ENCODE measurements at places on chromosomes 4 and X.

- DNase-seq, result no peak
Measured at GRCh38 chr4:10033191-10033881, 12.0 kb upstream of the SLC2A9 start.

GRCh38 chrX:24928114-24928513, 87.7 kb downstream of the ARX start:
- DNase-seq, result no peak

GRCh38 chrX:37862851-37863250, 15.5 kb upstream of the DYNLT3 start:
- DNase-seq, result no peak

DNA sequence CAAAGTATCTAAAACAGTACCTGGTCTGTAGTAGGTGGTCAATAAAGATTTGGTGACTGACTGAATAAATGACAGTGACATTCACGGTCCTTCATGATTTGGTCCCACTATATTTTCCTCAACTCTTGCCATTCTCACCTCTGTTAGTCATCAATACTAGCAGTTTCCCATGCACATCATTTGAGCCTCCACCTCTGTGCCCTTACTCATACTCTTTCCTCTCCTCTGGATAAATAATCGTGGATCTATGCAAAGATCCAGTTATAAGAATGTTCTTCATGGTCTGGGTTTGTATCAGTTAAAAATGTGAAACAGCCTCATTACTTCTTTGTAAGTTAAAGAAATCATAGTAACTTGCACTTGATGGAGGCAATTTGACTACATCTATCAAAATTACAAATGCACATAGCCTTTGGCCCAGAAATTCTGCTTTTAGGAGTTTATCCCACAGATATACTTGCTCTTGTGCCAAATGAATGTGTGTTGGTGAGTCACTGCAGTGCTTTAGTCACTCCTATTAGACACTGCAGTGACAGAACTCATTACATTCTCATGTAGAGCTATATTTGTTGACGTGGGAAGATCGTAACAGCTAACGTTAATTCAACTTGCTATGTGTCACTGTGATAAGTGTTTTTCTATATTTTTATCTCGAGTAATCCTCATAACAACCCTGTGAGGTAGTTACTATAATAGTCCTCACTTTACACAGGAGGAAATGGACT, 121.9 kb upstream of the SMIM10 start:
- DNase-seq, result no peak

GRCh38 chrX:123728016-123728415, 4.8 kb downstream of the THOC2 start:
- DNase-seq, result no peak

GRCh38 chr4:93414041-93414550, 414.5 kb upstream of the ATOH1 start:
- DNase-seq, result no peak

GRCh38 chr4:3767570-3768288, 1.5 kb downstream of the ADRA2C start:
- no peak for DNase-seq

DNA sequence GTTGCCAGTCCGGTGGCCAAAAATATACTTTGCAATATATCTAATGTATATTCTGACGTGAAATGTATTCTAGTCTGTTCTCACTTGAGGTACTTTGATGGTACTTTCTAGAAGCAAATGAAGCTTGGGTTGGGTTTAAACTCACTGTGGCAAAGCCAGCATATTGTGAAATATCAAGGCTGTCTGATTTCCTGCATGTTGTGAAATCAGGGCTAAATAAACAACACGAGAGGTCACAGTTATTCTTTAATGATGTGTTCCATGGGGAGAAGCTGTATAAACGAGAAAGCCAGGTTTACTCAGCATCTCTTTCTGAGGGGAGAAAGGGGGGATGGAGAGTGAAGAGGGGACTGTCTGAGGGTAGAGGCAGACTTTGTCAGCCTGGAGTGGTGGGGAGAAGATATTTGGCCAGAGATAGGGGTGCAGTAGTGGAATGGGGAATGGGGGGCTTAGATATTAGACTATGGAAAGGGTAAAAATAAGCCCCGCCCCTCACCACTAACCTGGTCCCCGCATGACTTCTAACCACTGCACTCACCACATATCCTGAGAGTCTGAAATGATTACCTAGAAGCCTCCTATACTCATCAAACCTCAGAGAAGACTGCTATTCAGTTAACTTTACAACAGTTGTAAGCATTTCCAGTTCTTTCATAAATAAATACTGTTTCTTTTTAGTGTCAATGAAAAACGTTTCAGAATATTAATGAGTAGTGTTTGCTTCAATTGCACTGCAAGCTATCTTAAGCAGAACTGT, 5.9 kb upstream of the SCARB2 start:
- no peak for DNase-seq

- DNase-seq, result no peak
Measured at GRCh38 chr4:140637836-140638235, 69.1 kb upstream of the UCP1 start.

GRCh38 chrX:53831662-53832635, 145.4 kb upstream of the HUWE1 start:
- DNase-seq, result peak; percentile 6

DNA sequence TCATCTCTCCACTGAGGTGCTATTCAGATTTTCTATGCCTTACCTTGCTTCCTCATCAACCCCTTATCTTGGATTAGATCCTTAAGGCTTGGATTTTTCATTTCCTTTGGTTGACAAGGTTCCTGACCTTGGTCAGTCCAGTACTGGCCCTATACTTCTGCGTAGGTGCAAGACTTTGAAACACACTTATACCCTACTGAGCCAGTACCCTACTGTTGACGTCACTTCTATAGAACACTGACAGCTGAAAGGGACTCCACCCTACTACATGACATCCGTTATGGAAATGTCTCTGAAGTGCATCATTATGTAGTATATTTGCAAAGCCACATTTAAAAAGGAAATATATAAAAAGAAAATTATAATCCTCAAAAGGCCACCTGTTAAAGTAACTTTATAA, 12.0 kb upstream of the PLS3 start:
- DNase-seq, result no peak

DNA sequence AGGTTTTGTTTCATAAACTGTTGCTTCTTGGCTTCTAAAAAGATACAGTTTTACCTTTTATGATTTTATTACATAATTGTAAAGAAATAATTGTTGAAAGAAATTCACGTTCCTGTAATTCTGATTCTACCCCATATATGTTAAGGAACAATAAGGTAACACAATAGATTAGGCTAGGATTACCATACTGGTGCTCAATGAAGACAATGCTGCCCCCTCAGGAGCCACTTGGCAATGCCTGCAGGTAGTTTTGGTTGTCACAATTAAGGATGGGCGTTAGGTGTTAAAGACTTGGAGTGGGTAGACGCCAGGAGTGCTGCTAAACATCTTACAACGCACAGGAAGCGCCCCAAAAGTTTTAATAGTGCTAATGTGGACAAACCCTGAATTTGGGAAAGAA, 133.2 kb downstream of the NLGN4X start:
- DNase-seq, result no peak

- no peak for DNase-seq
Measured at GRCh38 chr4:36844448-36844847, 400.1 kb upstream of the NWD2 start.

DNA sequence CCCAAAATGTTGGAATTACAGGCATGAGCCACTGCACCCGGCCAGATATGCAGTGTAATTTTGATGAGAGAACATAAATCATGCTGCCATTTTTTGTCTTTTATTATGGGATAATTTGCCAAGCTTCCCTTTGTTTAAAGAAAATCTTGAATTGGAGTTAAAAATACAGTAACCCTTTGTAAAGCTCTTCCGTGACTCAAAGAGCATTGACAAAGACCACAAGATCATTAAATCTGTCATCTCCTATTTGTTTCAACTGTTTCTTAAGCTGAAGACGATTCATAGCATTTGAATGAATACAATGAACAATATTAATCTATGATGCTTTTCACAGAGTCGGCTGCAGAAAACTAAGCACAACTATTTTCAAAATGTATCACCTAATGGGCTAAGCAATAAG, 132.6 kb downstream of the ANAPC4 start:
- no peak for DNase-seq

DNA sequence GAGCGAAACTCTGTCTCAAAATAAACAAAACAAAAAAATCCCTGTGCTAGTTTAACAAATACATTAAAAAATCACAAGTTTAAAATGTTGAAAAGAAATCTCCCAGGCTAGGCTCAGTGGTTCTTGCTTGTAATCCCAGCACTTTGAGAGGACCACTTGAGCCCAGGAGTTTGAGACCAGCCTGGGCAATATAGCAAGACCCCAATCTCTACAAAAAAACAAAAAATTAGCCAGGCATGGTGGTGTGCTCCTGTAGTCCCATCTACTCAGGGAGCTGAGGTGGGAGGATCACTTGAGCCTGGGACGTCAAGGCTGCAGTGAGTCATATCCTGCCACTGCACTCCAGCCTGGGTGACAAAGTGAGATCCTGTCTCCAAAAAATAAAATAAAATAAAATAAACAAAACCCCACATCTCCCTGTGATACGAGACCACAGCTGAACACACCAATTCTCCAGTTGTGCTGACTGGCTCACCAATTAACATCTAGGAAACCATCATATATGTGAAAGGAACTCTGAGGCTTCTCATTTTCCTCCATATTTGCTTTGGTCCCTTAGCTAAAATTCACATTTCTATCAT, 7.3 kb downstream of the RPS4X start:
- no peak for DNase-seq

DNA sequence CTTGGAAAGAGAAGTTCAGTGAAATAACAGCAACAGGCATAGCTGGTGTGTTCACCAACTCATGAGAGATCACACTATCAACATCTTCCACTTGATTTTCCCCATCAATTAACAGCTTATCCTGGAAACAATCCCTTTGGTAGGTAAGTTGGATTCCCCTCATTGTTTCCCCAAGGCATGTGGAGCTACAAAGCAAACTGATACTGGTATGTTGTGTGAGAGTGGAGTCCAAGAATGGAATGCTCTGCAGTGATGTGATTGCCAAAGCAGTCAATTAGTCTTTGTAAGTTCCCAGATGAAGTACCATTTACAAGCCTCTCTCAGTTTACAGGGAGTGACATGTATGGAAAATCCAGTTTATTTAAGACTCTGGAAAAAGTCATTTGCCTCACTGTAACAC, 13.7 kb upstream of the XAGE2 start:
- DNase-seq, result no peak

GRCh38 chrX:151920530-151920929, 7.8 kb downstream of the MAGEA4 start:
- no peak for DNase-seq

GRCh38 chrX:46575991-46576392, 2.4 kb downstream of the CHST7 start:
- DNase-seq, result no peak

DNA sequence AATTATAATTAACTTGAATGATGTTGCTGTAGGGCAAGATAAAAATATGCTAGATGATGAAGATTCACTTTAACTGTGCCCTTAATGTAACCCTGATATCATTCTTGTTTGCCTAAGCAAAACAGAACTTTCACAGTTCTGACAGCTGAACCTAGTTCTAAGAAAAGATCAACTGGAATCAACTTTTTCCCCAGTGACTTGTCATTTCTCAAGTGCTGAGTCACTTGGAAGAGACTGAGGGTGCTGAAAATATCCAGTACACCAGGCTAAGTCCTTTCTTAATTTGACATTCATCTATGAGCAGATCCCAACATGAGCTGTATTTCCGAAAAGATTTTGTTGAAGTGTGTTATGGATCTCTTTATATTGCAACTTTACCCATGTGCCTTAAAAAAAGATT, 140.4 kb downstream of the MID1IP1 start:
- DNase-seq, result no peak

DNA sequence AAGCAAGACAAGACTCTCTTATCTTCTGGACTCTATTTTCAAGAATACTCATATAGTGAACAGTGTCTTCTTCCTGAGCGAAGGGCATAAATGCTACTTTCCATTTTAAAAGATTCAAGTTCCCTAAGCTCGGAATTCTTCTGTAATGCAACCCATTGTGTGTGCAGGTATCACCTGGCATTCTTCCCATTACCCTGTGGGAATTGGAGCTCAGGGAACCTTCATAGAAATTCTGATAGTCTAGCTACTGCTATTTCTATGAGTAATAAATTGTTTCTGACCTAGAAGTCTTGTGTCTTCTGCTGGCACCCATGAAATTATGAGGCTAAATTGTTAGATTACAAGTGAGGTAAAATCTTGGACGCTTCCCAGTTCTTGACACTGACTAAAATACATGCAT, 324.1 kb upstream of the DIPK2B start:
- DNase-seq, result no peak

- DNase-seq, result peak; percentile 38
Measured at GRCh38 chrX:118974088-118974907, at the start of gene LONRF3. Gene LONRF3, plus strand, starts transcription at chrX:118974618. Its CDS starts 163 bp downstream, at chrX:118974781.

DNA sequence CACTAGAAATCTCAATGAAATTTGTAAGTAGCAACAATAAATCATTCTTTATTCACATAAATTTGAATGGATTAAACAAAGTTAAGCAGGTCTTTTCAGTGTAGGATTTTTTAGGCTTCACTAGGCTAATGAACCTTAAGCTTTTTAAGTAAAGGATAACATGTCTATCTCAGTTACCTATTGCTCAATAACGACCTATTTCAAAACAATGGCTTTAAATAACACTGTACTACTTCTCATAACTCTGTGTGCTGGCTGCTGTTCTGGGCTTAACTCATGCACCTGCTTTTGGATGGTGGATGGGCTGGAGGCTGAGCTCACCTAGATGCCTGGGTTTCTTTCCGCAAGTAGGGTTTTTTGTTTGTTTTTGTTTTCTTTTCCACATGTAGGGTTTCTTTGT, 495.0 kb upstream of the SLIT2 start:
- DNase-seq, result no peak

DNA sequence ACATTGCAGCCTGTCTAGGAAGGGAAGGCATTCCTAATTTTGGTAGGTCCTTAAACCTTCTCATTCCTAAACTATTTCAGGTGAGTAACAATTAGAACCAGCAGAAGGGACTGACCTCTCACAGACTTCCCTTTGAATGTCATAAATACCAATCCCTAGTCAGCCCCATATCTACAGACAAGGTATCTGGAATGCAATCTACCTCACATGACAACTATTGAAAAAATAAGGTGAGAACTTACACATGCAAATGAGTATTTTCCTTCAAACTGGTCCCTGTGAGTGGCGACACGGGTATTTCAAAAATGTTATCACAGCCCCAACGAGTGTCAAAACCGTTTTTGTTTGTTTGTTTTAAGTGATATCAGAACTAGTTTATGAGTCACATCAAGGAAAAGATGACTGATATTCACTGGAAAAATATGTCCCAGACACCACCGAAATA, 102.4 kb upstream of the VCX2 start:
- DNase-seq, result no peak

- no peak for DNase-seq
Measured at GRCh38 chrX:138945219-138945618, 233.7 kb upstream of the FGF13 start.

- DNase-seq, result no peak
Measured at GRCh38 chrX:152601848-152602616, 35.7 kb upstream of the GABRQ start.

GRCh38 chr4:148110169-148110568, 332.0 kb downstream of the NR3C2 start:
- no peak for DNase-seq

GRCh38 chrX:128664211-128664610, 612.0 kb upstream of the ACTRT1 start:
- DNase-seq, result no peak

Measured in activated CD8-positive, alpha-beta memory T cell treated with anti-CD3 and anti-CD28 coated beads for 1 hour (primary cell).